ENCODE measurements at places on chromosomes 4 and X.

DNA sequence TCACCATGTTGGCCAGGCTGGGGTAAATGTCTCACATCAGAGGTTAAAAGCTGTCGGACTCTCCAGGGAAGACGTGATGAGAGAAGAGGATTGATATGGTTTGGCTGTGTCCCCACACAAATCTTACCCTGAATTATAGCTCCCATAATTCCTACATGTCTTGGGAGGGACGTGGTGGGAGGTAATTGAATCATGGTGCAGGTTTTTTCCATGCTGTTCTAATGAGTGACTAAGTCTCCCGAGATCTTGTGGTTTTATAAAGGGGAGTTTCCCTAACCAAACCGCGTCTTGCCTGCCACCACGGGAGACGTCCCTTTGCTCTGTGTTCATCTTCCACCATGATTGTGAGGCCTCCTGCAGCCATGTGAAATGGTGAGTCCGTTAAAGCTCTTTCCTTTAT is 64.4 kb downstream of the ASMT start:
- DNase-seq = no peak

GRCh38 chrX:141320801-141321200 is 78.5 kb upstream of the SPANXC start:
- no peak for DNase-seq

DNA sequence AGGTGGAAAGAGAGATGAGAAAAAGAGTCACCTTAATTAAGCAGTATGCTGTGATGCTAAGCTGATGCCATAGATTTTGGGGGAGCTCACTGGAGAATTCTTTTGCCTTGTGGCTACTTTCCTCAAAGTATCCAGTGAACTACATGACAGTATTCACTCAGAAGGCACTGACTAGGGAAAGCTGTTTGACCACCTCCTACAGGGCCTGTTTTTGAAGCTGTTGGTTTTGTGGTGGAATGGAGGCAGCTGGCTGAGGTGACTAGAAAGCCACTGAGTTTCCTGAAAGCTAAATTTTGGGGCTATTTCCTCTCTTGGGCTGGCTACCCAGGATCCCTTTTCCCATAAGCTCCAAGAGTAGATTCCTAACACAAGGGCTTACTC is 124.8 kb upstream of the EOLA2 start:
- DNase-seq = no peak

DNA sequence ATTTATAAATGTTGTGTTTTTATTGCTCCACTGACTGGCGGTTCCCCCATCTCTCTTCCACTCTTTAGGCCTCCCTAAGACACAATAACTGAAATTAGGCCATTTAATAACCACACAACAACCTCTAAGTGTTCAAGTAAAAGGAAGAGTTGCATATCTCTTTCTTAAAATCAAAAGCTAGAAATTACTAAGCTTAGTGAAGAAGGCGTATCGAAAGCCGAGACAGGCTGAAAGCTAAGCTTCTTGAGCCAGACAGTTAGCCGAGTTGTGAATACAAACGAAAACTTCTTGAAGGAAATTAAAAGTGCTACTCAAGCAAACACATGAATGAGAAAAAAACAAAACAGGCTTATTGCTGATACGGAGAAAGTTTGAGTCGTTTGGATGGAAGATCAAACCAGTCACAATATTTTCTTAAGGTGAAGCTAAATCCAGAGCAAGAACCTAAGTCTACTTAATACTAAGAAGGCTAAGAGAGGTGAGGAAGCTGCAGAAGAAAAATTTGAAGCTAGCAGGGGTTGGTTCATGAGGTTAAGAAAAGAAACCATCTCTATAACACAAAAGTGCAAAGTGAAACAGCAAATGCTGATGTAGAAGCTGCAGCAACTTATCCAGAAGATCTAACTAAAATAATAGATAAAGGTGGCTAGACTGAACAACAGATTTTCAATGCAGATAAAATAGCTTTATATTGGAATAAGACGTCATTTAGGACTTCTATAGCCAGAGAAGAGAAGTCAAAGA is 194.0 kb upstream of the TTC29 start:
- DNase-seq = no peak

DNA sequence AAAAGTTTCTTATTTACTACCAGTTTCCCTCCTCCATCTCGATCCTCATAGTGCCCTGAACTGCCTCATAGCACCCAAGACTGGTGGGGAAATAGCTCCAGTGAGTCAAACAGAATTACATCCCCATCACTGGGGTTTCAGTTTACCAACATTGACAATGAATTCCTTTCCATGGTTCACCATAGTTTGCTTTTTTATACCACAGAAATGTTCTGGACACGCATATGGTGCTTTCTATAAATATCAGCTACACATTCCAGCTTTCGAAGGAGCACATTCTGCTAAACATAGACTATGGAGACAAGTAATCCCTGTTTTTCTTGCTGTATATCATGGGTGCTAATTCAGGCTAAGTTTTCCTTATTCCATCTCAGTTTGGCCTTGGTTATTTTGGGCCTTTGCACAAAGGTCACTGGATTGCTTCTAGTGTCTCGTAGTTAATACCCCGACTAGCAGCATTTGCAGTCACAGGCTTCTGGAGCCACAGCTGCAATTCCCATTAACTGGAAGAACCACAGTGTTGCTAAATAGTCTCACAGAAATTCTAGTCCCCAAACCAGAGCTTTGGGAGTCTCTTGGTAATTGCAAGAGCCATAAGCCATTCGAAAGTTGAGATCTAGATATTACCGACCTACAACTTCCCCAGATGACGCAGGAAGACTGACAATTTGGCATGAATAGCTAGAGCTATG is 53.4 kb upstream of the TRPC3 start:
- DNase-seq = no peak

- no peak for DNase-seq
Observed at GRCh38 chrX:139297638-139298037, 232.9 kb upstream of the F9 start.

DNA sequence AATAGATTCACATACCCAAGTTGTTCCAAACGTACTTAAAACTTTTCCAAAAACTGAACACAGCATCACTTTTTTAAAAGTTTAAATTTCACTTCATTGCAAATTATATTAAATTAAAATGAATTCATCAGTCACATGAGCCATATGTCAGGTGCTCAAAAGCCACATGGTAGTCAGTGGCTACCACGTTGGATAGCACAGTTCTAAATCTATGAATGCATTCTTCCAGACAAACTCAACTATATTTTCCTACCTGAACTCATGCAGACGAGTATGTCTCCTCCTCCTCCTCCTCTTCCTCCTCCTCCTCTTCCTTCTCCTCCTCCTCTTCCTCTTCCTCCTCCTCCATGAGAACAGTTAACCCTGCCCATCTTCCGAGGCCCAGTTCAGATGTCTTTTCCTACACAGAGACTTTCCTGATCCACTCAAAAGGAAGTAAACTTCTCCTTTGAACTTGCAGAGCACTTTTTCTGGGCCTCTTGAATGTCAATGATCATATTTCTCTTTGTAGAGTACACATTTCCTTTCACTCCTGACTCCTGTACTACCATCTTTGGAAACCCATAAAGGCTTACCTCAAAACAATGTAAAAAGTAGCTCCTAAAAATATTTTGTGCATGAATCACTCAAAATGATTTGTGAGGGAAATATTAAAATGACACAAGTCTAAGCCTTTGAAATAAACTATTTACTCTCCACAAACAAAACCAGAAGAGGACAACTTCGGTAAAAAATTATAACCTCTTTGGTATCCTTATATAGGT is 172.6 kb downstream of the AMELX start:
- no peak for DNase-seq

DNA sequence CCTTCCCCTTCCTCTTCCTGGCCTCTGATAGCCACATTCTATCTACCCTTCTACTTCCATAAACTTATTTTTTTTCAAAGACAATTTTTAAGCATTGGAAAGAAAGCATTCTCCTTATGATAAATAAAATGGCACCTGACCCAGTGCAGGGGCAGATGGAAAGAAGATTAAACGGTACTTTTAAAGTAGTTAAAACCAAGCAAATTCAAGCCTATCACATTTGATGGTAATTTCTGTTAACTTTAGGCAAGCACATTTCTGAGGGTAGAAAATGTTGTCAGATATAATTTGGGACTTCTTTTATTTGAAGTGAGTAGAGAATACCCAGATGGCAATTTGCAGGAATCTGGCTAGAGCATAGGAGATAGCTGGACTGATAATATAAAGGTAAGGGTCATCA is 332.9 kb downstream of the EPHA5 start:
- DNase-seq = no peak

- DNase-seq = no peak
Observed at GRCh38 chr4:47160095-47160494, 128.7 kb downstream of the GABRB1 start.

- peak; percentile 46 for DNase-seq
Observed at GRCh38 chrX:40098264-40099054, 701 bp upstream of the BCOR start.

DNA sequence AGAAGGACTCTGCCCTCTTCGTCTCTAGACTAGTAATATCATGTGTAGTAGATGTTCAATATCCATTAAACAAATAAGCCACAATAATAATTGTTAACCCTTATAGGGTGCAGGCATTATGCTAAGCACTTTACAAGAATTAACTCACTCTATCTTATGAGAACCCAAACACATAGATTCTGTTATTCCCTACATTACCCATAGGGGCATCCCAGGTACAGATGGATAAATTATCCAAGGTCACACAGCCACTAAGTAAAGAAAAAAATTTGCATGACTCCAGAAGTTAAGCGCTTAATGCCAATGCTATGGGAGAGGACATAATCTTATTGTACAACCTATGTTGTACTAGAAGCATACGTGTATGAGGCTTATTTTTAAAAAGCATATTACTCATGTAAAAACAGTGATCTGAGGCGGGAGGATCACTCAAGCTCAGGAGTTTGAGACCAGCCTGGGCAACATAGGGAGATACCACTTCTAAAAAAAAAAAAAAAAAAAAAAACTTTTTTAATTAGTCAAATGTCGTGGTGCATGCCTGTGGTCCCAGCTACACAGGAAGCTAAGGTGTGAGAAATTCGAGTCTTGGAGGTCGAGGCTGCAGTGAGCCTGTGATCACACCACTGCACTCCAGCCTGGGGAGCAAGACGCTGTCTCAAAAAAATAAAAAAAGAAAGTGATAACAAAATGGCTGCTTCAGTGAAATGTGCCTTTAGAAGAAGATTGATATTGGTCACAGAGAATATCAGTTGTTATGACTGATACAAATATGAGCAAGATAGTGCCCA is 13.6 kb downstream of the LDB2 start:
- no peak for DNase-seq

GRCh38 chr4:130722361-130722760 is 1626.4 kb downstream of the C4orf33 start:
- no peak for DNase-seq

DNA sequence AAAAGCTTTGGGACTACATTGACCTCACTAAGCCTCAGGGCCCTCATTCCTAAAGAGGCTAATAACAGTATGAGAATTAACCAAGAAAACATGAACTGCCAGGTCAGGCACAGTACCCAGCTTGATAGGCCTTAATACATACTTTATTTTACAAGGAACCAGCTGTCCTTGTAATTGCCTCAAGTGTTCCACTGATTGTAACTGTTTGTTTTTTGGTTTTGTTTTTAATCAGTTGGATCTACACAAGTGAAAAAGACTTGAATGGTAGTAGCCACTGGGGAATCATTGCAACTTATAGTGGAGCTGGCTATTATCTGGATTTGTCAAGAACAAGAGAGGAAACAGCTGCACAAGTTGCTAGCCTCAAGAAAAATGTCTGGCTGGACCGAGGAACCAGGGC is 35.6 kb downstream of the PKD2 start:
- DNase-seq = no peak

DNA sequence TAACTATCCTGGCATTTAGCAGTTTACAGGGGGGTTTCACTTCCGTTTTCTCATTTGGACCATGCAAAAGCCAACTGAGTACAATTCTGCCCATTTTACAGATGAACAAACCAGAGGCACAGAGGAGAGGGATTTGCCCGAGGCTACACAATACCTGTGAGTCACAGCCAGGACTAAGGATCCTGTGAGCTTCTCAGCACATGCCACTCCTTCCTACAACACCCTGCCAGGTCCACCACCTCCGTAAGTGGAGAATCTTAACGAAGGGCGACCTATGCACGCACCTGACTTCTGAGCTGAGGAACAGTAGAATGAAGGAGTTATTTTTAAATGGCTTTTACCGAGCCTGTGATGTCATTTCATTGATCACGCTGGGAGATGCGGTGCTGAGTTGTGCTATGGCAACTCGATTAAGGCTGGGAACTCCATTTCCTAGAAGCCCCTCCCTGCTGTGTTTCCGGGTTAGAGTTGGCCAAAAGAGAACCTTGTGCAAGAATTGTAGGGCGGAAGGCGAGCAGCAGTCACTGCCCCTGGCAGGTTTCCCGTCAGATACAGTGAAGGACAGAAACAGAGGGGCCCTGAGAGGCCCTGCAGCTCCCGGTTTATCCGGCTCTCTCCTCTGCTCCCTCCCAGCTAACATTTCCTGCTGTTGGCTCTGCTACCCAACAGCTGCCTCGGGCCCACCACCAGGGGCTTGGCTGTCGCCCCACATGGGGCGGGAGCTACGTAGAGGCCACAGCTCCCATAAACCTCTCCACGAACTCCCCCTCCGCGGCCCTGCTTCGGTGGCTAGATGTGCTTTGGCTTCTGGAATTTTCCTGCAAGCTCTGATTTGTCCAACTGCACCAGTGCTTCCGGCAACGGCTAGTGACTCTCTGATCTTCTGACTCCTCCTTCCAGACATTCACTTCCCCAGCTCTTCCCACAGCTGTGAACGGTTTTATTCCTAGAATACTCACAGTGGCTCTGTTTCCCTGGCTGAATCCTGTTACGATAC is 75.1 kb upstream of the USP9X start:
- peak; percentile 15 for DNase-seq

- no peak for DNase-seq
Observed at GRCh38 chrX:54063361-54063760, 19.1 kb upstream of the PHF8 start.

GRCh38 chr4:52091801-52092200 is 40.7 kb downstream of the SPATA18 start:
- no peak for DNase-seq

DNA sequence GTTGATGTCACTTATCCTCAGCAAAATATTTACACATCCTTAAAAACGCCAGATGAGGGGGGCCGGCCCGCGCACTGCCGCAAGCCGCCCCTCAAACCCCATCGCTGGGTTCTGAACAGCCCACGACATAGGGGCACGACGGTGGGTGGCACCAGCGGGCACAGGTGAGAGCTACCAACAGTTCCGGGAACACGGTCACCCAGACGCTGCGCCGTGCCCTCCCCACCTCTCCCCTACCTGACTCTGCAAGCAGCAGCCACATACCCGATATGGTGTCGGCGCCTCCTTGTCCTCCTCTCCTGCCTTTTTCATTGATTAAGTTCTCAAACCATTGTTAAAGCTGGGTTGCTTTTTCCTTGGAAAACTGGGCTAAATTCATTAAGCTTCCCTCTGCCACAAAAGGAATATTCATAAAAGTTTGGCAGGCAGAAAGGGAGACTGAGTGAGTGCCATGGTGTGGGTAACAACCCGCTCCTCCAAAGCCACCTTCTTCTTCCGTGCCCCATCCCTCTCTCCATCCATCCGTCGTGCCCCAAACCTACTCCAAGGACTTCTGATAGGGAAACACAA is 1.4 kb downstream of the RAI2 start:
- DNase-seq = no peak

GRCh38 chrX:155880586-155881157 is 473 bp upstream of the VAMP7 start:
- DNase-seq = no peak

GRCh38 chrX:75045369-75045768 is 110.7 kb downstream of the ABCB7 start:
- DNase-seq = no peak

All from memory B cell (primary cell).